ENCODE measurements at places on chromosomes 4 and X.

GRCh38 chrX:41180194-41180908, 95.1 kb downstream of the USP9X start:
- DNase-seq, result peak; percentile 42

DNA sequence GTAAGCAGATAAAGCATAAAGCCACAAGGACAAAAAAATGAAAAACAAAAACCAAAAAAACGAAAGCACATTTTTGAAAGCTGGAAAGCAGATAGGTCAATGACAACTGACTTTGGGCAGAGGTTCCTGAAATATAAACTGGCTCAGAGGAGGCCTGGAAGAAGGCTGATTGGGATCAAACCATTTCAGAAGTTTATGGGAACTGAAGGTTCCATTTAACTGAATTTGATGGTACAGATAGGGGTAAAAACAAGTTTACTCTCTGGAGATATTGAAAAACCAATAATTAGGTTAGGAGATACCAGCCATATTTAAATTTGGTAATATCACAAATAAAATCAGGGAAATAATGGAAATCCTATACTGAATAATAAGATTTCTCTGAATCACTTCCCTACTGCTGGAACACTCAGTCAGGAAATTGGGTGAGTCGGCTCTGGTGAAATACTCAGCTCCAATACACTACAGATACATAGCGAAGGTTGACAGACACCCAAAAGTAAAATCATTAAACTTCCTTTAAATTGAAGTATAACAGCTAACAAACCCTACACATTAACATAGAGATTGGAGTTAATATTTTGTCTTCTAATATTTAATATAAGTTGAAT, 1584.3 kb downstream of the STIM2 start:
- DNase-seq, result no peak

- peak; percentile 38 for DNase-seq
Observed at GRCh38 chr4:74189331-74190043, 31.6 kb downstream of the MTHFD2L start.

GRCh38 chr4:90474484-90474883, 347.3 kb downstream of the CCSER1 start:
- DNase-seq, result no peak

DNA sequence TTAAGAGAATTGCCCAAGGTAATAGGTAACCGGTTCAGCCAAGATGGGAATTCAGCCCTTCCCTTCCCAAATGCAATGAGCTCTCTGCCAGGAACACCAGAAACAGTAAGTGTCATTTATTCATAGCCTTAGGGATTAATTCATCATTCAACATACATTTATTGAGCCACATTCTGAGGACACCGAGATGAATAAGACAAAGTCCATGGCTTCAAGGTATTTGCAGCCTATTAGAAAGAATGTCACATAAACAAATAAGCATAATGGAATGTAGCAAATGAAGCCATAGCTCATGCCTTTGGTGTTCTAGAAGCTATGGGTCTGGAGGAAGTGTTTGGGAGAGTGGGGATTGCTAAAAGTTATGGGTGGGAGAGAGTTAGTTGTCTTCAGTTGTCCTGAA, 6.3 kb upstream of the TAB3 start:
- peak; percentile 4 for DNase-seq

DNA sequence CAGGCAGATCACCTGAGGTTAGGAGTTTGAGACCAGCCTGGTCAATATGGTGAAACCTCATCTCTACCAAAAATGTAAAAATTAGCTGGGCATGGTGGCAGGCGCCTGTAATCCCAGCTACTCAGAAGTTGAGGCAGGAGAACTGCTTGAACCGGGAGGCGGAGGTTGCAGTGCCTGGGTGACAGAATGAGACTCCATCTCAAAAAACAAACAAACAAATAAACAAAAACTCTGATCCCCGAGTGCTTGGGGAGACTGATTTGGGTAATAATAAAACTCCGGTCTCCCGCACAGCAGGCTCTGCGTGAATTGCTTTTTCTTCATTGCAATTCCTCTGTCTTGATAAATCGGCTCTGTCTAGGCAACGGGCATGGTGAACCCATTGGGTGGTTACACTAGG, 73.4 kb downstream of the HPRT1 start:
- DNase-seq, result no peak

DNA sequence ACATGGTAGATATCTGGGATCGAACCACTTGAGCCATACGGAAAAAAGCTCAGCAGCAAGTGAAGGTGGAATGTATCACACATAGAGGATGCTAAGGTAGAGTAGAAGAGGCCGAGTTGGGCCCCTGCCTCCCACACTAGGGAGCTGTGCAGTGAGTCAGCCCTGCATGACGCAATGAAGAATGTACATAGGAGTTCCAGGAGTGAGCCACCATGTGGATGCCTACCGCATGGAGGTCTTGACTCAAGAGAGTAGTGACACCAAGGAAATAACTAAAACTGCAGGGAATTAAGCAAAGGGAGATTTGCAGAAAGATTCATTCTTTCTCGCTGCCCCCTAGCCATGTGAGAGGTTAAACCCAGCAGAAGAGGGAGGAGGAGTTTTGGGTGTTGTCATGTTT, 389.6 kb upstream of the IGFBP7 start:
- peak; percentile 23 for DNase-seq

All from astrocyte (in vitro differentiated cells and primary cell).